ENCODE measurements at places on chromosomes 2 and 18.

DNA sequence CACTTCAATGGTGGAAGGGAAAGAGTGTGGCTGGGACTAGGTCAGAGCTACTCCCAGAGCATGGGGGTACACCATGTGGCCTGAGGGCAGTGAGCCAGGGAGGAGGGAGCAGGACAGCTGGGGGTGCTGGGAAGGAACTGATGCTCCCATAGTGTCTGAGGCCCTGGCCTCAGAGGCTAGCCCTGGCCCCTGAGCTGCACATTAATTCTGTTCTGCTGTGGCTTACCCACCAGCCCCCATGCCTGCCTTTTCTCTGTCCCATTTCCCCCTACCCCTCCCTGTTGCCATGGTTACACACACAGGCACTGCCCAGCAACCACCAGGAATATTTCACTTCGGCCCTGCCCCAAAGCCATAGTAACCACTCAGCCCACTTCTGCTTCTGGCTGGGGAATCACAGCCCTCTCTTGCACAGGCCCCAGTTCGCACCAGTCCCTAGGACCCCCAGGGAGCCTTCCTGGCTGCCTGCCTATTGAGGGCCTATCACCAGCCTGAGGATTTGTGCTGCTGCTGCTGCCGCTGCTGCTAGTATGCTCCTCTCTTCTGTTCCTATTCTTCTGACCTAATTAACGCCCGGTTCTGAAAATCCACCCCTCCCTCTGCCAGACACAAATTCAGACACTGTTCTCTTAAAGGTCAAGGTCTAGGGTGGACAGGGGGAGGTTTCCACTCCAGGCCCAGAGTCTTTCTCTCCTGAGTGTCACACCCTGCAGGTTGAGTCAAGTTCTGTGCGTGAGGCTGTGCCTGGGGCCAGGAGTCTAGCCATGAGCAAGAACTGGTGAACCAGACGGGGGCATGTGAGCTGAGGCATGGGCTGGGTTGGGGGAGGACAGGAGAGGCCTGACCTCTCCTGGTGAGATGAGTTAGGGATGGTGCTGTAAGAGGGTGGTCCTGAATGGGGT, 87.1 kb upstream of the MCFD2 start:
- no peak for DNase-seq

- DNase-seq: no peak
These were observed 276.1 kb upstream of the CYP26B1 start for GRCh38 chr2:72423756-72424155.

- no peak for DNase-seq
These were observed 766.4 kb downstream of the BCL11A start for GRCh38 chr2:59787095-59787494.

GRCh38 chr2:42930025-42930581, 137.7 kb upstream of the HAAO start:
- peak; percentile 60 for DNase-seq

DNA sequence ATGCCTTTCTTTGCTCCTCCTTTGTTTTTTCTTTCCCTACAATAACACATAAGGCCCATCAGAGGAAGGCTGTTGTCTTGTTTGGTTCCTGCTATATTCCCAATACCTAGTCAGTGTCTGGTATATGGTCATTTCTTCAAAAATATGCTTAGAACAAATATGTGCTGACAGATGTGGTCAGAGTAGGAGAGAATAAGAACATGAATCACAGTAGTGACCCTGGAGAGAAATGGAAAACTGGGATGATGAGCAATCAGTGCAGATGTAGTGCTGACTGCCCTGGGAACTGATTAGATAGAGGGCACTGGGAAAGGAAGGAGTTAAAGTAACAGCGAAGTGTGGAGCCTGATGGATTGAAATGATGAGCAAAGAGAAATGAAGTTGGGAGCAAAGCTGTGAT, 189.4 kb upstream of the LHCGR start:
- DNase-seq: no peak

DNA sequence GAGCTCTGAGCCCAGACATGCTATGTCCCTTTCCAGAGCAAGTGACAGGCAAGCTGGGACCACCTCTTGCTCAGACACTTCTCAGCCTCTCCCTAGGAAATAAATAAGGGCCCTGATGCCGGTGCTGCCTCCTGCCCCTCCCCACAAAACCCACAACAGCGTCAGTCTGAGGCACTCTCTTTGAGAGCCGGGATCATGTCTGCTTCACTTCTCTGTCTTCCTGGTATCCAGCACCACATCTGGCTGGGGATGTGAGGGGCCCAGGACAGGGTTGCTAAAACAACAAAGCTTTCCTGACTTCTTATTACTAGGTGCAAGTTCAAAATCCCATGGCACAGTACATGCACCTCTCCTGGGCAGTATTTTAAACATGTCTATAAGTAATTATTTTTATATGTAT, 103.9 kb upstream of the GLI2 start:
- no peak for DNase-seq

DNA sequence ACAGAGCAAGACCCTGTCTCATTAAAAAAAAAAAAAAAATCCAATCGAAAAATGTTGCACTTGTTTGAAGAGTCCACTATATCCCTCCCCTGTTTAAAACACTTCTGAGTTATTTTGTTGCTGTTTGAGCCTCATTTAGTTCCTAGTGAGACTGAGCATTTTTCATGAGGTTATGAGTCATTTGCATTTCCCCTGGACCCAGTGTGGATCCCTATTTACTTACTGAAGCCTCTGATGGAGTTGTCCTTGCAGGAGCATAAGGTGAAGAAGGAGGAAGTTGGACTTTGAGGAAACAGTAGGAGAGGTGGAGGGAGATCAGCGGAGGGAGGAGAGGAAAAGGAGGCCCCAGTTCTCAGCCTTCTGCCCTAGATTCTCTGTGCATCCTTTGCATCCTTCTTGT, 5.1 kb downstream of the CXCR1 start:
- no peak for DNase-seq

- DNase-seq: no peak
These were observed 40.3 kb downstream of the PTGR3 start for GRCh38 chr18:75168619-75169018.

DNA sequence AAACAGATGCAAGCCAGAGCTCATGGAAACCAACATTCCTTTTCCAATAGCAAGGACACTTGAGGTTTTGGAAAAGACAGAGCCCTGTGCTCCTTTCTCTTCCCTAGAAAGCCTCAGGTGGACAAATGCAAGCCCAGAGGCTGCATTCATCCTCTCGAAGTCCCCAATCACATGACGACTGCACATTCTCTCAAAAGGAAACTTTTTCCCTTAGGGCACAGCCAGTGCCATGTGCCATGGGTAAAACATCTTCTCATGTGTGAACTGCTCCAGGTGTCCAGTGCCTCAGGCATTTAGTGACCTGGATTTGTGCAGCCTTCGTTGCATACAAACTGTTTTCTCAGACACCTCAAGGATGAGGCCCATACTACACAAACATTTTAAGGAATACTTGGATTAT, 140.7 kb downstream of the LAMA1 start:
- DNase-seq: no peak

GRCh38 chr2:144738749-144739148, 218.8 kb upstream of the ZEB2 start:
- DNase-seq: no peak

GRCh38 chr2:30029804-30030203, 108.4 kb upstream of the ALK start:
- DNase-seq: no peak

- DNase-seq: no peak
These were observed 232.6 kb downstream of the NDUFA10 start for GRCh38 chr2:239792405-239793084.

DNA sequence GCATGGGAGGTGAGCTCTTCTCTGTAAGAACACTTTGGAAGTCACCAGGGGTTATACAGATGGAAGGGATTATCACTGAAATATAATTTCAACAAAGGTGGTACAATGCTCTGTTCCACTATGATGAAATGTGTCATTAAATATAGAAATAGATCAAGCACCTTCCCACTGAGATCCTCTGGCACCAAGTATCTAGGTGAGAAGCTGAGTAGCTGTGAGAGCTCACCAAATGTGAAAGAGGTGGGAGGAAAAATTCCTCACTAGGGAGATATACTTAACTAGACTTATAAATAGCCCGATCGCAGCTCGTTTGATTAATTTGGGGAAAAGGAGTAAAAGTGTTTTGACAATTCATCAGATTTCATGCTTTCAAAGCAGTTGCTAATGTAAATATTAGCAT, 247.6 kb downstream of the SMAD2 start:
- DNase-seq: no peak
